ENCODE measurements at places on chromosomes 7 and 10.
A peak's percentile ranks its signal among the peaks of the same experiment; 100 is the strongest.

DNA sequence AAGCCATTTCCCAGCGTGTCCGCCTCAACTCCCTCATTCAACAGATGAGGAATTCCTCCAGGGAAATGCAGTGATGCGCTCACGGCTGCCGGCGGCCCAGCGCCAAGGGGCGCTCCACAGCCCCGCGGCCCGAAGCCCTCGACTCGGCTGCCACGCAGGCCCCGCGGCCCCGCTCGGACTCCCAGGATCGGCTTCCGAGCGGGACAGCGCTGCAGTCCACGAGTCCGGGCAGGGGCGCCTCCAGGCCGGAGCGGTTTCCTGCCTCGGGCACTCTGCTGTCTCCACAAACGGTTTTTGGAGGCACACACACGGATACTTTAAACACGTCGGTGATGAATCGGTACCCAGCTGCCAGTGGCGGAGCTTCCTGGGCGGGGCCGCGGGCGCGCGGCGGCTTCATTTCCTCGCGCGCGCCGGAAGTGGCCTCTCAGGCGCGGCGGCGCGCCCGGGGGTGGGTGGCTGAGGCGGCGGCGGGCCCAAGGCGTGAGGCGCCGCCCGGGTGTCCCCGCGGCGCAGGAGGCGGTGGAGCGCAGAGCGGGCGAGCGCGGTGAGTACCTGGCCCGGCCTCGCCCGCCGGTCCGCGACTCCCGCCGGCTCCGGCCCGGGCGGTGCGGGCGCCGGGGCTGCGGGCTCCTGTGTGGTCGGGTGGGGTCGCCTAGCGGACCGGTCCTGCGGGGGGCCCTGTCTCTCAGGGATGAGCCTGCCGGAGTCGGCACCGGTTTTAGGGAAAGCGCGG is at the start of gene CSGALNACT2:
Gene CSGALNACT2 (plus strand): TSS at position 425 of the 736 bp plus-strand sequence. CDS start 16,705 bp downstream, outside the sequence.
- peak; percentile 80 for DNase-seq

DNA sequence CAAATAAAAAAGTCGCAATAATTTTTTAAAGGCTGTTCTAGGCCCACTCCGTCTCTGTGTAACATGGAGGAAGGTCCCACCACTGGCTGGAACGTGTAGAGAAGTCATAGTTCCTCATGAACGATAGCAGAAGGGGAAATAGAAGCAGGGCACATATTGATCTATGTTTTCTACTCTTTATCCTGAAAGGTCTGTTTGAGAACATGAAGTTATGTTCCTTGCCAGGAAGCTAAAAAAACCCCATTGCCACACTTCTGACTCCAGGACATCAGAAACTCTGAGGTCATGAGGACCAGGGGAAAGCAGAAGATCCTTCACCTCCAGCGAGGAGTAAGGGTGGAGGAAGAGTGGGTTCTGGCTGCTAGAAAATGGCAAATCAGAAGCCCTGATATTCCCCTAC is 10.8 kb downstream of the ANKRD22 start:
- no peak for DNase-seq

DNA sequence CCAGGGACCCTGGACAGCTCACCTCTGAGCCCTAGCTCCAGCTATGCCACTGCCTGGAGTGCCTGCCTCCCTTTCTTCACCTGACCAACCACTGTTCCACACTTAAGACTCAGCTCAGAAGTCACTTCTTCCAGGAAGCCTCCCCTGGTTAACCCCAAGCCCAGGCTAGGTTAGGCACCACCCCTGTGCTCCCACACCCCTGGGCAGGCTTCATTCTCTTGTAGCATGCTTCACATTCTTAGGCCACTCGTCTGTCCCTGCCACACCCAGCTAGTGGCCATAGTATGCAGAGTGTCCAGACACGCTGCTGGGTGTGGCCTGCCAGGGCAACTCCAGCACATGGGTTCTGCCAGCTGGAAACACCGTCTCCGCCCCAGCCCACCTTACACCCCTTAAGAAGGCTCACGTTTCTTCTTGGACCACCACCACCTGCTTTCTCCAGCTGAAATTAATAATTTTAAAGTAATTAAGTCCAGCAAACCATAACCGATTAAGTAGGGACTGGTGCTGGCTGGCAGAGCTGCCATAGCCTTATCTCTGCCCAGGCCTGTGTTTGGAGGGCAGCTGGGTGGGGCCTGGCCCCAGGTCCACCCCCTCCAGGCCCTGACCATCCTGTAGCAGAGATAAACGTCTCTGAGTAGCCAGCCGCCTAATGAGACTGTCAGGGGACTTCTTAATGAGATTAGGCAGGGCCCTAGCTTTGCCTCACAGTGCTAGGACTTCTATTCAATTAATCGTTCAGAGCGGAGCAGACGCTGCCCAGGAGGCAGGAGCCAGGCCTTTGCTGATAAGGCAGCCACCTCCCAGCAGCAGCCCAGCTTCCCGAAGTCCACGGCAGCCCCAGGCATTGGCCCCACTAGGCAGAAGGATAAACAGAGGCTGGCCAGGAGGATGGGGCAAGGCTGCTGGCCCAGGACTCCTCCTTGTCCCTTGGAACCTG is 20.5 kb downstream of the GRID1 start:
- DNase-seq: no peak

- no peak for DNase-seq
These were observed 20.4 kb upstream of the INMT start for GRCh38 chr7:30731581-30731980.

DNA sequence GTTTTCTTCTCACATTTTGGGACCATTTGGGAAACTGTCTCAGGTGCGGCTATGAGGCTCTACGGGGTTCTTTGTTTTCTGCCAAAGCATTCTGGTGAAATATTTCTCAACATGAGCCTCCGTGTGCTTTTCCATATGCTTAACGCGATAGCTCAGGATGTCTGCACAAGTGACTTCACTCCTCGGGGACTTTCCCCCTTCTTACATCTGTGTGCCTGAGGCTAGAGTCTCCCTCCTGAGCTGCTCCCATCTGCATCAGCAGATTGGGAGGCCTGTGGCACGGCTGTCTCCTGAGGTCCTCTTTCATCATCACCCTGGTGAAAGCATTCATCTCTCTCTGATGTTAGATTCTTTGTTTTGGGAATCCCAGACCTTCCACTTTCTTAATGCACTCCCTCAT is 1190.9 kb downstream of the TYW1 start:
- no peak for DNase-seq

GRCh38 chr7:2725178-2726105 is 37.4 kb downstream of the AMZ1 start:
- no peak for DNase-seq

GRCh38 chr10:109126016-109126415 is 797.3 kb downstream of the XPNPEP1 start:
- no peak for DNase-seq

- no peak for DNase-seq
These were observed 67.4 kb downstream of the LANCL2 start for GRCh38 chr7:55432506-55432905.

DNA sequence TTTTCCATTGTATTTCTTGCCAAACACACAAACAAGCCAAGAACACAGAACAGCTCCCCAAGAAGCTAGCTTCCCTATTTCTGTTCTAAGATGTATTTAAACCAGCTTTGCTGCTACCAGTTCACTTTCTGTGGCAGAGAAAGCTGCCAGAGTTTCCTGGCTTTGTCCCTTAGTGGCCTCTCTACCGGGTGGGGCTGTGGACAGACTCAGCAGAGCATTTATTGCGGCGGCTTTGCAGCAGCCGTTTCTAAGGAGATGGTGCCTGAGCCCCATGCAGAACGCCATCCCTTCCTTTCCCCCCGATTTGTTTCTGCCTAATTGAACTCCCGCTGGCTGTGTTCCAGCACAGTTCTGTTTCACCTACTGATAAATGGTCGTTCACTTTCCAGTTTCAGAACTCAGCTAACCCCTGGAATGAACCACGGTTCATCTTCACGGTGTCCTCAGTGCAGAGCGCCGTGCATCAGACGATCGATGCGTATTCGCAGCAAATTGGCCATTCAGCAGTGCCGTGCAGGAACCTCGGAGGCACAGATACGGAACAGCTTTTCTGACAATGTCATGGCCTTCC is 33.8 kb upstream of the SFMBT2 start:
- DNase-seq: no peak

GRCh38 chr7:54664235-54665228 is 94.5 kb downstream of the SEC61G start:
- no peak for DNase-seq

DNA sequence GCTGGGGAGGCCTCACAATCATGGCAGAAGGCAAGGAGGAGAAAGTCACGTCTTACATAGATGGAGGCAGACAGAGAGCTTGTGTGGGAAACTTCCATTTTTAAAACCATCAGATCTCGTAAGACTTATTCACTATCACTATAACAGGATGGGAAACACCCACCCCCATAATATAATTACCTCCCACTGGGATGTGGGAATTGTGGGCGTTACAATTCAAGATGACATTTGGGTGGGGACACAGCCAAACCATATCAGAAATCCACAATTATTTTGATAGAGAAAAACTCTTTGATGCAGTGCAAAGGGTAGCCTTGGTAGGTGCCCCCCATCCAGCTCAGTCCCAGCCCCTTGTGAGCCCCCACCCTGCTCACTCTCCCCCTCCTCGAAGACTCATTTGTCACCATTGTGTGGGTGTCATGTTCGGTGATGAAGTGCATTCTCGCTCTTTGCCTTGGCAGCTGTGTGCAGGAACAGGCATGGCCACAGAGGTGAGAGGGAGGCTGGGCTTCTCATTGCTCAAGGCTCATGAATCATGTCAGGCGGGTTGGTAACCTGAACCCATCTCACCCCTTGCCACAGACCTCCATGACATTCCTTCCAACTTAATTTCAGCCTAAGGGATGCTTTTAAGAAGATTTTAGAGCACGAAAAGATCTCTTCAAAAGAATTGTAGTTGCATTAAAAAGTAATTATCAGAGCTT is 75.9 kb downstream of the BUB3 start:
- DNase-seq: no peak

DNA sequence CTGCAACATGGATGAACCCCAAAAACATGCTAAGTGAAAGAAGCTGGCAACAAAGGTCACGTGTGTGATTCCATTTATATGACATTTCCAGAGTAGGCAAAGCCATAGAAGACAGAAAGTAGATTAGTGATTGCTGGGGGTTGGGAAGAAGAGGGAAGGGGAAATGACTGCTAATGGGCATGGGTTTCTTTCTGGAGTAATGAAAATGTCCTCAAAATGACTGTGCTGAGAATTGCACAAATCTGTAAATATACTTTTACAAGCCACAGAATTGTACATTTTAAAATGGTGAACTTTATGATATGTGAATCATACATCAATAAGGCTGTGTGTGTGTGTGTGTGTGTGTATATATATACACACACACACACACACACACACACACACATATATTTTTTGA is 15.8 kb downstream of the MMS19 start:
- DNase-seq: no peak

GRCh38 chr7:5394264-5395105 is 29.1 kb downstream of the TNRC18 start:
- DNase-seq: no peak
